Mucosa of gallbladder (tissue), 1 donor: ENCODE measurements at places on chromosomes 3 and 15. TPM values are rescaled to one million over a fixed set of nuclear protein-coding genes. Genes with fewer than 3 reads are reported as not detected.

DNA sequence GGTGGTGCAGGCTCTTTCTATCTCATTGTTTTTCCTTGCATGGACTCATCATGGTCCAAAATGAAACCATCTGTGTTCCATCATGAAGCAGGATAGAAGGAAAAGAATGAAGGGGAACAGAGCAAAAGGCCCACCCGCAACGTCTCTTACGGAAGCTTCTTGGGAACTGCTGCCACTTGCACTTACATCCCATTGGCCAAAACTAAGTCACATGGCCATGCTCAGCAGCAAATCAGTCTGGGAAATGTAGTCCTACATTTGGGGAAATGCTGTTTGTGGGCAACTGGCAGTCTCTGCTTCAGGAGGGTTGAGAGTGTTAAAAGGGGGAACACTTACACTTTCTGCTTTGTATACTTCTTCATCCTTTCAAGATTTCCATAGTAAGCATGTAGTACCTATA, 191.6 kb downstream of the SV2B start:
- no peak for DNase-seq

- DNase-seq = no peak
These were observed 74.6 kb upstream of the LEKR1 start for GRCh38 chr3:156751461-156752025.

GRCh38 chr3:170868577-170869238, 1.3 kb downstream of the RPL22L1 start:
- no peak for DNase-seq

- no peak for DNase-seq
These were observed 136.7 kb upstream of the CHRM5 start for GRCh38 chr15:33831646-33832045.

GRCh38 chr3:42491881-42492507, 10.4 kb upstream of the VIPR1 start:
- peak; percentile 10 for DNase-seq

GRCh38 chr3:149560001-149560400, 85.5 kb downstream of the TM4SF4 start:
- no peak for DNase-seq

DNA sequence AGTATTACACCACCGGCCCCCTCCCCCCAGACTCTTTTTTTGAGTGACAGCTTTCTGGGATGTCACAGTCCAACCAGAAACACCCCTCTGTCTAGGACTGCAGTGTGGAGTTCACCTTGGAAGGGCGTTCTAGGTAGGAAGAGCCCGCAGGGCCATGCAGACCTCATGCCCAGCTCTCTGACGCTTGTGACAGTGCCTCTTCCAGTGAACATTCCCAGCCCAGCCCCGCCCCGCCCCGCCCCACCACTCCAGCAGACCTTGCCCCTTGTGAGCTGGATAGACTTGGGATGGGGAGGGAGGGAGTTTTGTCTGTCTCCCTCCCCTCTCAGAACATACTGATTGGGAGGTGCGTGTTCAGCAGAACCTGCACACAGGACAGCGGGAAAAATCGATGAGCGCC, 63.6 kb downstream of the AAGAB start:
- no peak for DNase-seq

DNA sequence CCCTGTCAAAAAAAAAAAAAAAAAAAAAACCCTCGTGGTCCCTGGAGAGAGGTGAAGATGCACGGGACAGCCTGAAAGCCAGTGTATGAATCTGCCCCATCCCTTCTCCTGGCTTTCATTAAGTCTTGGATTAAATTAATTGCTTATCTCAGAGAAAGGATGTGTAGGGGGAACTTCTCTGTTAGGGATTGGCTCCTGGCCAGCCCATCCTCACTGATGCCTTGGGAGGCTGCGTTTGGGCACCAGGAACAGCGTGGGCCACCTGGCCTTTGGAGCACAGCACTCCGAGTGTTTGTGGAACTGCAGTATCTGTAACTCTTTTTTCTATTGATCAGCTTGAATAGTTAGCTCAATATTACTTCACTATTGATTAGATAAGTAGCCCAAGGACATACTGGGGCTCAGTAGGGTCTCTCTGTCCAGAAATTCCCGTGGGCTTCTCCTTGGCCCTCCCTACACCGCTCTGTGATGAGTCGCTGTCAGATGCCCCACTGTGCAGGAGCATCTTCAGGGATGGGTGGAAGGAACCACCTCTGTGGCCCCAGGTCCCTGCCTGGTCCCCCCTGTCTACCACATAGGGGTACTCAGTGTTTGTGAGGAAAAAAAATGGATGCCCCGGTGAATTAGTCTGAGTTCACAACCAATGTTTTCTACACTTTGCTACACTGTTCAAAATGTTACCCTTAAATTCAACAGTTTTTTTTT, 2.0 kb downstream of the PXYLP1 start:
- no peak for DNase-seq

- DNase-seq = no peak
These were observed 44.7 kb upstream of the NR2F2 start for GRCh38 chr15:96285729-96286254.

GRCh38 chr3:24242012-24242698, 252.5 kb downstream of the THRB start:
- peak; percentile 34 for DNase-seq

- DNase-seq = no peak
These were observed 11.3 kb upstream of the TMEM115 start for GRCh38 chr3:50370594-50370993.

GRCh38 chr3:128402998-128403397, 63.7 kb downstream of the DNAJB8 start:
- DNase-seq = no peak

GRCh38 chr3:32280262-32280910, 41.9 kb downstream of the CMTM8 start:
- DNase-seq = no peak

GRCh38 chr3:134320749-134321148, 53.5 kb downstream of the AMOTL2 start:
- DNase-seq = no peak

- DNase-seq = peak; percentile 4
These were observed 114.7 kb upstream of the ALDH1A3 start for GRCh38 chr15:100764778-100765466.

- peak; percentile 77 for DNase-seq
These were observed 272.2 kb upstream of the CHRNA7 start for GRCh38 chr15:31758126-31758525.

GRCh38 chr15:67259806-67260205, 5.2 kb downstream of the IQCH start:
- no peak for DNase-seq

GRCh38 chr3:58106640-58107039, 98.4 kb downstream of the FLNB start:
- no peak for DNase-seq

GRCh38 chr15:26087395-26087794, 224.3 kb upstream of the ATP10A start:
- no peak for DNase-seq

- DNase-seq = peak; percentile 52
These were observed 131.6 kb downstream of the AQP9 start for GRCh38 chr15:58269455-58270414.

GRCh38 chr15:69133862-69134519, 26.4 kb upstream of the GLCE start:
- DNase-seq = no peak

DNA sequence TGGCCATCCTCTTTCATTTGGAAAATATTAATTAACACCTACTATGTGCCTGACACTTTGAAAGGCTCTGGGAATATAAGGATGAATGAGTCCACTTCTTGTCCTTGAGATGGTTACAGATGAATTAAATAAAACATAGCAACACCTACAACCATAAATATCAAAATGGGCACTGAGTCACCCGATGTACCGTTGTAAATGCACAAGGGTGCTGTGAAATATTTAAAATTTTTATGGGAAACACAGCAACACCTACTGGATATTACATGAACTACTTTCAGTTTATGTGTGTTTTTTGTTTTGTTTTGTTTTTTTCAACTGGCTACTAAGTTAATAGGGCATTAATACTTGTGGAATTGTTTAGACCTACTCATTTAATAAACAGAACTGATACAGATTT, 239.0 kb upstream of the NAALADL2 start:
- DNase-seq = no peak

BNC1 gene
- not detected for total RNA-seq

FBXO40 gene
- total RNA-seq = 0.03 TPM

TM2D3 gene
- 59.1 TPM for total RNA-seq

GOLGA6L4 gene
- total RNA-seq = 1.8 TPM

POC1A gene
- total RNA-seq = 3.4 TPM

SLC7A14 gene
- 0.32 TPM for total RNA-seq

CHRNA5 gene
- total RNA-seq = 20.3 TPM

HDC gene
- 11.7 TPM for total RNA-seq
